ENCODE measurements at places on chromosomes 1 and 21.

GRCh38 chr1:229116114-229116513, 154.8 kb upstream of the RAB4A start:
- no peaks in the 10 kb centered on the region for H3K27me3 ChIP-seq
- no peak overlapping the region for H3K27ac ChIP-seq
- H3K36me3 ChIP-seq, result no peaks in the 10 kb centered on the region
- peaks cover 24% of the 10 kb centered on the region for H3K4me1 ChIP-seq
- no peak for DNase-seq
- H3K4me3 ChIP-seq, result no peak overlapping the region

DNA sequence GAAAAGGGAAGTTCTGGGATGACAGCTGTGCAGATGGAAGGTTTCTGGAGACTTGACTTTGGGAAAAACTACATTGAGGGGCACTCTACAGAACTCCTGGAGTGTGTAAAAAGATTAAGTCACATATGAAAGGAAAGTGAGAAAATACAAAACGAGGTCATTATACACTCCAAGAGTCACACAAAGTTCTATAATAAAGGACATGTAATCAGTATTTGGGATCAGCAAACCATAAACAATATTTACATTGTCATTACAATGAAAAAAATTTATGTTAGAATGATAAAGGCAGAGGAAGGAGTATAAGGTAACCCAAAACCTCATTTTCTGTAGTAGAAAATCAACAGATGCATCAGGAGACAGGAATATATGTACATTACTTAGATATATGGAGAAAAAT, 22.8 kb downstream of the NUP133 start:
- no peak overlapping the region for H3K4me3 ChIP-seq
- H3K27ac ChIP-seq, result no peak overlapping the region
- no peaks in the 10 kb centered on the region for H3K4me1 ChIP-seq
- DNase-seq, result no peak

GRCh38 chr1:187985897-187986654, 1157.3 kb downstream of the PLA2G4A start:
- H3K27me3 ChIP-seq, result no peaks in the 10 kb centered on the region
- no peak for DNase-seq
- H3K4me3 ChIP-seq, result no peak overlapping the region
- no peak overlapping the region for H3K27ac ChIP-seq
- H3K36me3 ChIP-seq, result no peaks in the 10 kb centered on the region

- H3K27me3 ChIP-seq, result no peaks in the 10 kb centered on the region
- no peak overlapping the region for H3K27ac ChIP-seq
- no peaks in the 10 kb centered on the region for H3K4me1 ChIP-seq
- H3K36me3 ChIP-seq, result no peaks in the 10 kb centered on the region
Measured at GRCh38 chr1:38121231-38121680, 74.7 kb upstream of the POU3F1 start.
